ENCODE measurements at places on chromosomes 6 and 20. TPM values are rescaled to one million over a fixed set of nuclear protein-coding genes. Genes with fewer than 3 reads are reported as not detected.

FLRT3 gene
- 4.2 TPM for total RNA-seq

IL17F gene
- not detected for total RNA-seq

GRCh38 chr20:63750807-63751470 lies 11.4 kb downstream of the SLC2A4RG start:
- no peak for DNase-seq

DNA sequence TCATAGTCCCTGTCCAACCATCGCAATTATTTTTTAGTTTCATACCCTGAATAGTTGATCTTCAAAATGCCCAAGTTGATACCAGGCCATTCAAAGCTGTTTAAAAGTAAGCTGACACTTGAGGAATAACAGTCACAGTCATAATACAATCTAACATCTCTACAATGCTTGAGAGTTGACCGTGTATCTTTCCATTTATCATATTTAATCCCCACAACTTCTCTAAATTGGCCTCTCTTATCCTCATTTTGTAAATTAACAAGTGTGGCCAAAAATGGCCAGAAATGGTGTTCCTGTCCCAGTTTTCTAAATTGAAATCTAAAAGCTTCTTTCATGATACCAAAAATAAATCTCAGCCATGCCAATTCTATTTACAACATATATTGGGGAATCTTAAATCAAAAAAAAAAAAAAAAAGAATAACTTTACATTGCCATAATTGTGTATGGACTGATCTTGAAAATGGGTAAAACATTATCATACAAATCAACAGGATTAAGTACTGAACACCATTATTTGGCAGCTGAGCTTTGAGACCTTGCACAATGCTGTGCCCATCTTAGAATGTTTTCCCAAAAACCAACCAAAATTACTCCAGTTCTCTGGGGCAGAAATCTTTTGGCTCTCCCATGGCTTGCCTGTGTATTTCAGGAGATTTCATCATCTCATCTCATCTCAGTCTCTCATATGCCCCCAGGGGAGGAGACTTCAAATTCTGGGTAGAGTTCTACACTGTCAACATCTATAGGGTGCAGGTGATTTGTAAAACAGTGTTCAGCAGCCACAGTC lies 448.7 kb upstream of the JARID2 start:
- DNase-seq = no peak

DNA sequence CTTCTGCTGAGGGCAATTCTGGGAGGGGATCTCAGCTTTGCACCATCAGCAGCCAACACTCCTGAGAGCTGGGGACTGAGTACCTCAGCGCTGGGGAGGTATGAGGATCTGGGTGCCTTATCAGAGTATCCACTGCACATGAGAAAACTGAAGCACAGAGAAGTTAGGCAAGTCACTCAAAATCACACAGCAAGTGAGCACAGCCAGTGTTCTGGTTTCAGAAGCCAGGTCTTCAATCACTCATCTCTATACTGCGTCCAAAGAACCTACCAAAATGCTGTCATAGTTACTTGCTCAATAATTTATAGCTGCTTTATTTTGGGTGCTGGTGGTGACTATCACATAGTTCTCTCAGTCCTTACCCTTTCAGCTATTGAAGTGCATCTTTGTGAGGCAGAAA lies 5.0 kb downstream of the ADTRP start:
- no peak for DNase-seq

DNA sequence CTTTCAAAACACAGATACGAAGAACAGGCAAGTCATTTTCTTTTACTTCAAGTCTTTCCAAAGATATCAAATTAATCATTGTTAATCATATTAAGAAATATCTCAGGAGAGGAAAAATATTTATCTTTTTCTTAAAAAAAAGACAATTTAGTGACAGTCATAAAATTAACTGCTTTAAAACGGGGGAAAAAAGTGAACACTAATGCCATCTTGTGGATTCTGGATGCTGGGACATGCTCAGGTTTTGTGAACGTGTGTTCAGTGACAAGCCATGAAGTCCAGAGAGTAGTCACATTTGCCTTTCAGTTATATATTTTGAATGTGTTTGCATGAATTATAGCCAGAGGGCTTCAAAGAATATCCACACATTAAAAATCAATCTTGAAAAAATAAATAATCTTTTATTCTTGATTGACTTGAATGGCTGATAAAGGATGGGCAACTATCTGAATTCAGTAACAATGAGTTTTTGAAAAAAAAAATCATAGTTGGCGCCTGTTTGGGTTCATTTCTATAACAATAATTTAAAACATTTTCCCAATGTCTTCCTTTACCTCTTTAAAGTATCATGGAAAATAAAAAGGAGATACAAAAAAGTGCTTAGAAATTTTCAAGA lies 74.7 kb upstream of the NOX3 start:
- DNase-seq = no peak

All from left colon (tissue), 2 donors.